H9 (cell line): ENCODE measurements at places on chromosomes 7 and 10.

- no peaks in the 10 kb centered on the region for H3K36me3 ChIP-seq
- no peak overlapping the region for H3K4me3 ChIP-seq
- peaks cover 3% of the 10 kb centered on the region; the same call in 1 of the 2 replicates for H3K4me1 ChIP-seq
- H3K27me3 ChIP-seq: no peaks in the 10 kb centered on the region
- DNase-seq: no peak
- H3K27ac ChIP-seq: no peak overlapping the region
Measured at GRCh38 chr10:99779335-99779734, 3.1 kb upstream of the ABCC2 start.

DNA sequence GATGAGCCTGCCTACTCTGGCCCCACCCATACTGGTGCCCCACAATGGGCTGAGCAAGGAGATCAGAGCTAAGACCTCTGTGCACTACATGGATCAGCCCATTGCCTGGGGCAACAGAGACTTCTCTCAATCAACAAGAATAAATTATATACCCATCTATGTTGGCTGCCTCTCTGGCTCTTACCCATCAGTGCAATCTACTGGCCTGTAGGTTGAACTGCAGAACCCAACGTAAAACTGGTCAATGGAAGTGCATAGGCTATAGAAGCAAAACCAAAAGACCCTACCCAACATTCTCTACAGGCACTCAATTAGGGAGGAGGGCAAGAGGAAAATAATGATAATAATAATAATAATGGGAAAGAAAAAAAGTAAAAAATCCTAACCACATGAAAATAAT is 574.3 kb downstream of the MAGI2 start:
- H3K4me1 ChIP-seq: no peaks in the 10 kb centered on the region
- no peak overlapping the region for H3K4me3 ChIP-seq
- no peaks in the 10 kb centered on the region for H3K27me3 ChIP-seq

GRCh38 chr10:128751284-128751683 is 625.1 kb upstream of the MKI67 start:
- H3K27ac ChIP-seq: no peak overlapping the region
- no peaks in the 10 kb centered on the region for H3K4me1 ChIP-seq
- H3K27me3 ChIP-seq: no peaks in the 10 kb centered on the region
- no peak for DNase-seq
- H3K4me3 ChIP-seq: no peak overlapping the region

- DNase-seq: no peak
- H3K27ac ChIP-seq: no peak overlapping the region
- no peaks in the 10 kb centered on the region for H3K27me3 ChIP-seq
Measured at GRCh38 chr10:132229096-132229495, 42.3 kb downstream of the DPYSL4 start.

GRCh38 chr10:59913547-59914237 is 7.3 kb upstream of the CCDC6 start:
- no peaks in the 10 kb centered on the region for H3K27me3 ChIP-seq
- H3K36me3 ChIP-seq: peaks cover 10% of the 10 kb centered on the region
- DNase-seq: no peak
- no peaks in the 10 kb centered on the region for H3K4me1 ChIP-seq
- H3K27ac ChIP-seq: no peak overlapping the region
- no peak overlapping the region for H3K4me3 ChIP-seq

- H3K27me3 ChIP-seq: no peaks in the 10 kb centered on the region
- no peak overlapping the region for H3K4me3 ChIP-seq
- H3K4me1 ChIP-seq: no peaks in the 10 kb centered on the region
- H3K27ac ChIP-seq: no peak overlapping the region
- no peak for DNase-seq
Measured at GRCh38 chr7:90938371-90938770, 325.9 kb upstream of the FZD1 start.

GRCh38 chr10:75569506-75569905 is 138.1 kb downstream of the LRMDA start:
- no peak overlapping the region for H3K4me3 ChIP-seq
- H3K27ac ChIP-seq: no peak overlapping the region
- no peaks in the 10 kb centered on the region; the same call in 1 of the 2 replicates for H3K4me1 ChIP-seq

GRCh38 chr10:62010366-62010765 is 108.9 kb downstream of the ARID5B start:
- no peaks in the 10 kb centered on the region for H3K27me3 ChIP-seq
- no peak overlapping the region for H3K27ac ChIP-seq
- H3K36me3 ChIP-seq: no peaks in the 10 kb centered on the region
- no peak overlapping the region for H3K4me3 ChIP-seq

DNA sequence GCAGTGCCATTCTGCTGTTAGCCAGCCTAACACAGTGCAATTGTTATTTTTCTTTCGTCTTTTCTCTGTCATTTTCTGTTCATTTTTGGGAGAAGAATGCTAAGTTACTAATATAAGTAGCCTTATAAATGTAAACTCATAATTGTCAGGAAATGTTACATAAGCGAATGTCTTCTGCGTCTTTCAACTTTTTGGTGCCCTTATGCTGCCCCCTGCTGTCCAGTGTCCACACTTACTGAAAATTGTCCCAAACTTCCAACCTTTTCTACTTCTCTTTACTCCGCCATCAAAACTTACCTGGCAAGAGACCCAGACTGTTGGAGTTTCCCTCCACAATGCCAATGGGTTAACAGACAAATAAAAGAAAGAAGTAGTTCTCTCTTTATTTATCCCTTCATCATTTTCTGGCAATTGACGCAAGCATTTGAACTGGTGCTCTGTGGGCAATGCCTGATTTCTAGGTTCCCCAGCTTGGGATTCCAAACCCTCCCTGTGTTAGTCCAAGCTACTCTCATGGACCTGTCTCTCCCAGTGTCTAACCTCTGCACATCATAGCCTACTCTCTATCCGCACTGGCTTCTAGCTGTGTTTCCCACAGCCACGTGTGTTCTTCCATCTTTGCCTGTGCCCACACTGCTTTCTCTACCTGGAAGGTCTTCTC is 21.0 kb upstream of the EPC1 start:
- H3K4me3 ChIP-seq: no peak overlapping the region
- peaks cover 2% of the 10 kb centered on the region; the same call in 1 of the 2 replicates for H3K36me3 ChIP-seq
- H3K27ac ChIP-seq: no peak overlapping the region
- DNase-seq: peak; percentile 47
- H3K4me1 ChIP-seq: no peaks in the 10 kb centered on the region

DNA sequence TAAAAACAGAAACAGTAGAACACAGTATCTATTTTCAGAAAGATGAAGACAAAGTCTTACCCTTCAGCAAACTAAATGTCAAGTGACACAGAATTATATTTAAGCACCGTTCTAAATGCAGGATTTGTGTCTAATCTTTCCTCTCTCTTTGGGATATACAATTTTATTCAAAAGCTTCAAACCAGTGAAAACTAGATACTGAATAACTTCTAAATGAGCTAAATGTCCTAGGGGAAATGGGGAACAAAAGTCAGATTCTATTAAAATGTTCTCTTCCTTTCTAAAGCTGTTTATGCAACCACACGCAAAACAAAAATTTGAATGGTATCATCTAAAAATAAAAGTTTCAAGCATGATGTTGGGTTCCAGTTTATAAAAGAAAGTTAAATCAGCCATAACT is 136.4 kb upstream of the AOAH start:
- no peaks in the 10 kb centered on the region for H3K36me3 ChIP-seq
- no peaks in the 10 kb centered on the region for H3K27me3 ChIP-seq
- H3K4me1 ChIP-seq: no peaks in the 10 kb centered on the region
- no peak overlapping the region for H3K4me3 ChIP-seq
- H3K27ac ChIP-seq: no peak overlapping the region
